ENCODE measurements at places on chromosomes 2 and 18. TPM values are rescaled to one million over a fixed set of nuclear protein-coding genes. Genes with fewer than 3 reads are reported as not detected.

The MALL gene
- 1.7 TPM for total RNA-seq

GRCh38 chr2:7045601-7046590 is 128.7 kb downstream of the RNF144A start:
- DNase-seq = no peak

The DHRS9 gene
- 3.6 TPM for total RNA-seq

- DNase-seq = no peak
These were observed 106.5 kb upstream of the MAP3K20 start for GRCh38 chr2:172969166-172969565.

- no peak for DNase-seq
These were observed 2.8 kb downstream of the GULP1 start for GRCh38 chr2:188294352-188294926.

GRCh38 chr2:224055101-224055500 is 16.0 kb upstream of the SERPINE2 start:
- no peak for DNase-seq

The PSMA8 gene
- not detected for total RNA-seq

The PLGLB2 gene
- total RNA-seq = 2.8 TPM

GRCh38 chr2:231201475-231201814 is 3.0 kb downstream of the ARMC9 start:
- no peak for DNase-seq

The IHH gene
- total RNA-seq = not detected

DNA sequence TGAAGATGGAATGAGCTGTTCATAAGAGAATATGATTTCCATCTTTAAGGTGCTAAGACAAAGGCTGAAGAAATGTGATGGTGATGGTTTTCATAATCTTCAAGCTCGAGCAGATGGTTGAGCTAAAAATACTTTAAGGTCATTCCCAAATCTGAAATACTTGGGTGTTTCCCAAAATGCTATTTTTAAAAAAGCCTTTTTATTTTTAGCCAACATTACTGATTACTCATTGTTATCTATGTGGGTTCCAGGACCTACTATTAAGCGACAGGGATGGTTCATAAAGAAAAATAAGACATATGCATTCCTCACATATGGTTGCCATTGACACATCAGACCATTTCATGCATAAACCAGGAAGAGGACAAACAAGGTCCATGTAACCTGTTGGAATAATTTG is 298.5 kb downstream of the PLCL1 start:
- DNase-seq = no peak

The TRABD2A gene
- total RNA-seq = 17.1 TPM

- DNase-seq = no peak
These were observed 42.5 kb downstream of the TRIB2 start for GRCh38 chr2:12759248-12759647.

- no peak for DNase-seq
These were observed 247.7 kb downstream of the TPGS2 start for GRCh38 chr18:36580874-36581750.
